ENCODE measurements at places on chromosomes 2 and 18.
A peak's percentile ranks its signal among the peaks of the same experiment; 100 is the strongest.

- peak; percentile 59 for DNase-seq
Observed at GRCh38 chr2:142165790-142166189, 35.0 kb upstream of the LRP1B start.

GRCh38 chr2:181662287-181662686, 5.4 kb upstream of the CERKL start:
- DNase-seq, result no peak

- no peak for DNase-seq
Observed at GRCh38 chr18:30486856-30487255, 555.7 kb downstream of the DSC3 start.

DNA sequence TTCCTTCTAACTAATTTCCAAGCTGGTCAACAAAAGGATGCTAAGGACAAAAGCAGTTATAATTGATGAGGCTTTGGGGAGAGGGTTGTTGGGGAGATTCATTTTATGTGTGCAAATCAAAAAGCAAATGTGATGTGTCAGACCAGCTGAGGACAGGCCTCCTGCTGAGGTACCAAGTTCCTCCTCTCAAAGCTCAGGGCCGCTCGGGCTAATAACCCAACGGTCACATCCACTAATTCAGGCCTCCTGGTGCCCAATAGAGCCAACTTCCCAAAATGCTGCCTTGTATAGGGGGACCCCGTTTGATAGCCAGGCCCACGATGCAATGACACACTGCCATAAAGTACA, 88.6 kb upstream of the RTN4 start:
- no peak for DNase-seq

DNA sequence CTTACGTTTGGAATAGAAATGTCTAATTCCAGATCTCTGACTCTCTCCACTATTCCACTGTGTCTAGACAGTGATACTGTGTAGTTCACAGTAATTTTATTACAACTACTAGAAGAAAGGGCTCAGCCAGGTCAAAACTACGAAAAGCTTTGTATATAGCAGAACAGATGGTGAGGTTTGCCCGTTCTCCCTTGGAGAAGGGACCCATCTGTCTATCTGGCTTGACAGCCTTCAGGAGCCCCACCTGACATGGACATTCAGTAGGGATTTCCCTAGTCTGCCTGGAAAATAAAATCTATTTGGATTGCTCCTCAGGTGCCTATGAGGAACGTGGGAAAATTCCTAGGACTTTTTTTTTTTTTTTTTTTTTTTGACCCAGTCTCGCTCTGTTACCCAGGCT, 435.4 kb downstream of the NRXN1 start:
- no peak for DNase-seq

DNA sequence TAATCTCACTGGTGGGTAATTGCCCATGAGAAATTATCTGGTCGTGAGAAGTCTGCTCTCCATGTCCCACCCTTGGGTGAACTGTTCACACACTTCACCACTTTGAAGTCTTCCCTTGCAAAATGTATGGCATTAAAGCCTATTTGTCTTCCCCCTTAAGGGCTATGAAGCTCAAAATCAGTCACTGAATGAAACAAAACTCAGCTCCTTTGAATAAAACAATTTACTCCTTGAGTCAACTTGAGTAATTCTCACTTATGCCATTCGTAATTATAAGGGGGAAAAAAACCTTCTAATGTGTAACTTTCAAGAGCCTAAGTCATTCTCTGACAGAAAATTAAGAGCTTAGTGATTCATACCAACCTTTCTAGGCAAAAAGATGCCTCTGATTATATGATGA, 48.8 kb upstream of the REL start:
- no peak for DNase-seq

GRCh38 chr18:48842259-48843061, 108.3 kb downstream of the SMAD7 start:
- no peak for DNase-seq

DNA sequence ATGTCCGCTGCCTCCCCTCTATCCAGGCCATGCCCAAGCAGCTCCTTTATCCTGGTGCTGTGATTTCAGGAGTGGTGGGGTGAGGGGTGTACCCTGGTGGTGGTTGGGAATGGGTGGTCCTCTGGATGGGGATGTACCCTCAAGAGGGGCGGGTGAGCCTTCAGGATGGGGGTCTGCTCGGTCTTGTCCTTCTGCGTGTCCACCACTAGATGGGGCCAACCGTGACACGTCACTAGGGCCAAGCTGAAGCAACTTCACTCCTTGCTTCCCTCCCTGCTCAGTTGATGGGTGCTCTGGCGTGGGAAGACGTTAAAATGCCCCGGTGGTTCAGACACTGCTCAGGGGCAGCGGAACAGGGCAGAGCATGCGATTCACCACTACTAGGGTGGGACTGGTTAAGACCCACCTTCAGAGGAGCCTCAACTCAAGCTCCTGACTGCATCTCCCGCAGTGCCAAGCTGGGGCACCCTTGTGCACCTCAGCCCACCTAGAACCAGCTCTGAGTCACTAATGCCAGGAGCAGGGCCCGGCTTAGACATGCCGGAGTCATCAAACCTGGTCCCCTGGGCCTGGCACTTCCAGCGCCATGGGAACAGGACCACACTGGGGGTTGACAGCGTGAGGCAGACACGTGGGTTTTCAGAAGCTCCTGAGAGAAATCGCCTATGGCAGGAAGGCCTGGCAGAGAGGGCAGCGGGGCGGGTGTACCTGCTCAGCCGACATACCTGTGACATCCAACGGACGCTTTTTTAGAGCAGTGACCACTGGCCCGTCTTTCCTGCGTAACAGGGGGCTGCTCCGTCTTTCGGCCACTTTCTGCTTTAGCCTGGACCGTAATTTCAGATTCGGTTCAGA, 256.7 kb downstream of the HDAC4 start:
- no peak for DNase-seq

DNA sequence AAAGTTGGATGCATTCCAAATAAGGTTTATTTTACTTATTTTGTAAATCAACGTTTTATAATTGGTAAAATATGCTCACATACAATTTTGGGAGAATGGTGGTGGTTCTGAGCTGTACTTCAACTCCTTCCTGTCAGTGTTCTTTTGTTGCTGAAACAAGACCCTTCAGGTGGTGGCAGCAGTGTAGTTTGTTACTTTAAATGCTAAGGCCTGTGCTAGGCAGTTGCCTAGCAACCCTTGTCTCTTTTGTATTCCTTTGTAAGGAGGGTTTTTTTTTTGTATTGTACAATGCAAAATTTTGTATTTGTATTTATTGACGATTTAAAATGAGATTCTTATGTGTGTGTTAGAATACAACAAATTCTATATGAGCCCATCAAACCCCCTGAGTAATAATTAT, 166.0 kb upstream of the FAM98A start:
- DNase-seq, result peak; percentile 48

DNA sequence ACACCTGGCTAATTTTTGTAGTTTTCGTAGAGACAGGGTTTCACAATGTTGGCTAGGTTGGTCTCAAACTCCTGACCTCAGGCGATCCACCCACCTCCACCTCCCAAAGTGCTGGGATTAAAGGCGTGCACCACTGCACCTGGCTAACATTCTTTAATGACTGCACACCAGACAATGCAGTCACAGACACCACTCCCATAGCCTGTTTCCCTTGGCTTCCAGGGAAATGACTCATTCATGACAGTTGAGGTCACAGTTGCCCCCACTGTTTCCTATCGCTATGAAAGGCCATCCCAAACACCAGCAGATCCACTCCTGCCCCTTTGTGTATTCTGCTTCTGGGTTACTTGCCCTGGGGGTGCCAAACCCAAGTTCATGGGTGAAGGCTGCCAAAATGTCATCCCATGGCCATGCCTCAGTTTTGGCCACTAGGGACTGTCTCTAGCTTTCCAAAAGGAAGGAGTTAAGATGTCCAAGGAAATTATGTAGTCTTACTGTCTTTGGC, 8.7 kb downstream of the CHMP1B start:
- no peak for DNase-seq

DNA sequence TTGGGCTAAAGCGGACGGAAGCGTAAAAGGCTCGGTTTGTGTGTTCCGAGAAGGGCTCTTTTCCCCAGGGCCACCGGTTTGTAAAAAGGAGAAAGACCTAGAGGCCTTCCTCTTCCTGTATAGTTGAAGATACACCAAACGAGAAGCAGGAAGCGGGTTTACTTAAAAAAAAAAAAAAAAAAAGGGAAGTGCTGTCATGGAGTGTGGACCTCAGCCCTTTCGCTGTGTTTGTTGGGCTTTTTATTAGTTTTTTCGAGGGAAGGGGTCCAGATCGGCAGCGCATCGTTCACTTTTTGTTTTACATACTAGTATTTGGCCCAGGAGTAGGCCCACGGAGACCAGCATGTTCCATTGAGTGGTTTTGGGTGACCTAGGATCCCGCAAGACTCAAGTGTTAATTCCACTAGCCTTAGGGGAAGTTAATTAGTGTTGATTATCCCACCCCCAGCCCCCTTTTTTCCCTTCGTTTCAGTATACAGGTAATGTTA, 676 bp downstream of the ACTR2 start:
- DNase-seq, result peak; percentile 71

DNA sequence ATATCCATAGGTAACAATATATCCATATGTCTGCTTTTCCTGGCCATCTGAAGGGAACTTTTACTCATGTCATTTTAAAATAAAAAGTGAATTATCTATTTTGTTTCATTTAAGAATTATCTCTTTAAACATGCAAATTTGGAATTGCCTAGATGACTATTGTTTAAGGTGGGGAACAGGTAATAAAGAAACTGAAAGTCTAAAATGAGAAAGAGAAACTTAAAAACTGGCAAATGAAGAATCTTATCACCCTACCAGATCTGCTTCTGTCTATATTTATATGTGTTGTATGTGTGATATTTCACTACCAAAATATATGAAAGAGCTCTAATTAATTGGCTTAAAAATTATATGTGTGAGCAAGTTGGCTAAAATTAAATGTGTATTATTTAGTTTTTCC, 243.2 kb upstream of the KCNH7 start:
- DNase-seq, result peak; percentile 17

DNA sequence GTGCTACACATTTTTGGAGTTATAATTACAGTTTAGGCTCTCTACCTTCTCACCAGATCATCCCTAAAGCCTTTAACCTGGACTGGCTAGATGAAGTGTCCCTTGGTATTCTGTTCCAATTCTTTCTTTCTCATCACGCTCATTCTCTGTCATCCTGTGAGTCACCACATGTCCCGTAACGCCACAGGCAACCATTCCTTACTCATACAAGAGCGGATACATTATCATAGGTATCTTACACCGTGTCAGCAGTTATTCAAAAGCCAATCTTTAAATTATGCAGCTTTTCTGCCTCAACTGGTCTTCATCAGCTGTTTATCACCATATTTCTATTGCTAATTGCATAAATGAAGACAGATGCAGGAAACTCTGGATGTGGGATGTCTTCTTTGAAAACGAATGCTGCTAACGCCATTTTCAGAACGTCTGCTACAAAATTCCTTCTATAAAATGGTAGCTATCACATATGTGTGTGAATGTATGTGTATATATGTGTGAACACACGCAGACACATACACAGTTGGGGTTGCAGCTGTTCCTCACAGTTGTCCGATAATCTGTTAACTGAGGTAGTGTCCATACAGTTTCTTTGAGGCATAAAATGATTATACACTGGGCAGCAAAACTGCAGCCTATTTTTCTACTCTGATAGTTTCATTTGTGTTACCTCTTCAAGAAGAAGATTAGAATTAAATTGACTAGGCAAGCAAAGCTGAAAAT, 47.9 kb downstream of the EML6 start:
- DNase-seq, result no peak

GRCh38 chr2:81445176-81445575, 1140.6 kb upstream of the LRRTM1 start:
- no peak for DNase-seq

DNA sequence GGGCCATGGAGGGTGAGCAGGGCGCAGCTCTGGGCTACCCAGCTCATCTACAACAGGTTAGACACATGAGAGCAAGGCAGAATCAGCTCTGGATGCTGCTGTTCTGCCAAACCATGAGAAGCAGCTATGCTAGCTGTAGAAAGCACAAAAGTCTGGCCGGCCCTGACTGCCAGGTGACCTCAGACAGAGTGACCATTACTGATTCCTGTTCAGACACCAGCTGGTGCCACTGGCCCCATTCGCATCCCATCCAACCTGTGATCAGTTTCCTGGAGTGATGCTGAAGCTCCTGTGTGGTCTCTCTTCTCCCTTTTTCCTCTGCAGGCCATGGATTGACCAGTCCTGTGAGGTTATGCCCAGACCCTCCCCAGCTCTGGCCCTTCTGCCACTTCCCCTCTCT, 14.3 kb downstream of the RBMS1 start:
- DNase-seq, result no peak

DNA sequence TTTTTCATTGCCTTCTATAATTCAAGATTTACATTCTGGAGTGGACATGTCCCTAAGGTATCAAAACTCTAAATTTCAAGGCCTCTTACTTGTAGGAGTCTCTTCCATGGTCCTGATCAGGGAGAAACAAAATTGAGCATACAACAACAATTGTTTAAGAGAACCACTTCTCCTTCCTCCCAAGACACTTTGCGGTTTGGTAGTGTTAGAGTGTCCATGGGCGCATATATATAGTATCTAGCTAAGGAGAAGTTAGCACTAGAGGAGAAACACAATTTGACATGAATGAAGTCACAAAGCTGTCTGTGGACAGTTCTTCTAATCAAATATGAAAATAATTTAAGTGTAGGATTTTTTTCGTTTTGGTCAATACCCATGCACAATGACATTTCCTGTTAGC, 349.1 kb upstream of the MAP2 start:
- no peak for DNase-seq

- no peak for DNase-seq
Observed at GRCh38 chr2:81767187-81767912, 1462.8 kb upstream of the LRRTM1 start.

DNA sequence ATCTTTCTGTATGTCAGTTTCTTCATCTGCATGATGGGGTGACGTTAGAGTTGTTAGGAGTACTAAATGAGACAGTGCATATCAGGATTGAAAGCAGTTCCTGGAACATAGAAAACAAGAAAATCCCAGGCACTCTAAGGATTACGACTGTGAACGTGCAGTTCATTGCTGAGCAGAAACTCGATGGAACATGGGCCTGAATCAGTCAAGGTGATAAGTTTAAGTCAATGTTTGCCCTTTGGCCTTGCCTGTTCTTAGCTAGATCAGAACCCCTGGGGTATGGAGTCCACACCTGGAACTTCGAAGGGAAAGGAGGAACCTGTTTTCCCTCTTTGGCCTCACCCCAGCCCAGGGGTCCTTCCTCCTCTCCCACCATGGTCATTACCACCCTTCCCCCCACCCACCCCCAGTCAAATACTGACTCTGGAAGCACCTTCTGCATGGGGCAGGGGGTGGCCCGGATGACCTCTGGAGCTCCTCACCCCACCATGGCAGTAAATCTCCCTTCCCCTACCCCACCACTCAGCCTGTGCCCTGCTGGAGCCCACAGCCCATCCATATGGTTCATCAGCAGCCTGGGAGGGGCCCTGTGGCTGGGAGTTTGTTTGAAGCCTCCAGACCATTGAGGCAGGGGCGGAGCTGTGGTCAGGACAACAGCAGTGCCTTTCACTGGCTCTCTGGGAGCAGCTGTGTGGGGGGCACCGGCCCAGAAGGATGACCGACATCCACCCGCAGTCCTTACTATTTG, 164.1 kb downstream of the SMAD7 start:
- DNase-seq, result no peak

GRCh38 chr2:218826791-218827190, 4.8 kb downstream of the PRKAG3 start:
- DNase-seq, result no peak

- no peak for DNase-seq
Observed at GRCh38 chr2:63301481-63301880, 250.9 kb downstream of the OTX1 start.

All from MM.1S (cell line).